Mucosa of gallbladder (tissue), 1 donor: ENCODE measurements at places on chromosomes 13 and 19.
A peak's percentile ranks its signal among the peaks of the same experiment; 100 is the strongest.

DNA sequence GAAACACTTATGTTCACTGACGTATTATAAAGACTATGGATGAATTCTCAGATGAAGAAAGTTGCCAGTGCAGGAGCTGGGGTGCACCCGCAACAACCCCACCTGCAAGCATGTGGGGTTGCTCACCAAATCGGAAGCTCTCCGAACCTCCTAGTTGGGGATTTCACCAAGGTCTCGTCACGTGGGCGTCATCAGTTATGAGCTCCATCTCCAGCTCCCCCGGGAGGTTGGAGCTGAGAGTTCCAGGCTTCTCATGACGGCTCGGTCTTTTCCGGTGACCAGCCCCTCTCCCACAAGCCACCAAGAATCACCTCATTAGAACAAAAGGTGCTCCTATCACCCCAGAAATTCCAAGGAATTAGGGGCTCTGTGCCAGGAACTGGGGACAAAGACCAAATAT, 46.1 kb upstream of the TUBGCP3 start:
- DNase-seq, result no peak

GRCh38 chr13:76764429-76764828, 121.8 kb downstream of the KCTD12 start:
- DNase-seq, result peak; percentile 18

DNA sequence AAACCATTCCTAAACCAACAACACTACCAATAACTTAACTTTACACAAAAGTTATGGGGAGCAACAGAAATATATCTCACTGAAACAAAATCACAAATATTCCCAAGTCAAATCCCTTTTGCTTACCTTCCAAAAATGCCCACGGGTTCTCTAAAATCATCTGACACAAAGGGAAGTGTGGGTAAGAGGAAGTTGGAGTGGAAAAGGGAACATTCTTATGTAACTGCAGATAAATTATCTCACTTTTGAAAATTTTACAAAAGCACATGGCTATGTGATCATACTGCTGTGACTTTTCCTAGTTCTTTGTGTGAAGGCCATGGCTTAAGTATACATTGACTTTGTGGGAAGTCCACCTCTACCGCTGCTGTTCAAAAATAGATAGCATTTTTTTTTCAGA, 350.5 kb downstream of the GPC6 start:
- DNase-seq, result no peak

GRCh38 chr13:50910485-50910805, 854 bp downstream of the RNASEH2B start:
- no peak for DNase-seq
